Suppressor macrophage (primary cell): ENCODE measurements at places on chromosomes 4 and X.
A peak's percentile ranks its signal among the peaks of the same experiment; 100 is the strongest.

DNA sequence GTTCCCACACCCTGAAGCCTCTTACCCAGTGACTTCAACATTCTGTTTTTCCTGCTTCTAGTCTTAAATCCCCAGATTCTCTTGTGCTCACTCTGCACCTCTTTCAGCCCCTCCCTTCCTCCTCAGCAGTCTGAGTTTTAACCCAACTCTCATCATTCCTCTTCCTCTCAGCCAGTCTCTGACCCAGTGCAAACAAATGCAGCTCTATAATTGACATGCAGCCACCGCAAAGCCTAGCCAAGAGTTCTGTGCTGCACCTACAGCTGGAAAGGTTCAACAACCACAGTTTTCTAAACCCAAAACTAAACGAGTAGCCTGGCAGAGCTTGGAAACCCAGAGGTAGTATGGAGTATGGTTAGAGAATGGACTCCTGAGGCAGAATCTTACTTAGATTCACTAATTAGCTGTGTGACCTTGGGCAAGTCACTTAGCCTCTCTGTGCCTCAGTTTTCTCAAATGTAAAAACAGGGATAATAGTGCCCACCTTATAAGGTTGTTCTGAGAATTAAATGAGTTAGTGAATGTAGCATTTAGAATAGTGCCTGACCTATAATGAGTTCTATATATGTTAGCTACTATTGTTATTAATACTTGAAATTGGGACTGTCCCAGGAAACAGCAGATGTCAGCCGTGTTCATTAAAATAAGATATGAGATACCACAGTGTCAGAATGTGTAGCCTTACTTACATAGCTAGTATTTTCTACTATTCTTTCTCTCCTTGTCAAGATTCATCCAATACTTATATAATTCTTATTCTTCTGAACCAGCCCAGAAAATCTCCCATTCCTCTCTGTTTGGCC lies 3.5 kb downstream of the TMEM154 start:
- DNase-seq: no peak

DNA sequence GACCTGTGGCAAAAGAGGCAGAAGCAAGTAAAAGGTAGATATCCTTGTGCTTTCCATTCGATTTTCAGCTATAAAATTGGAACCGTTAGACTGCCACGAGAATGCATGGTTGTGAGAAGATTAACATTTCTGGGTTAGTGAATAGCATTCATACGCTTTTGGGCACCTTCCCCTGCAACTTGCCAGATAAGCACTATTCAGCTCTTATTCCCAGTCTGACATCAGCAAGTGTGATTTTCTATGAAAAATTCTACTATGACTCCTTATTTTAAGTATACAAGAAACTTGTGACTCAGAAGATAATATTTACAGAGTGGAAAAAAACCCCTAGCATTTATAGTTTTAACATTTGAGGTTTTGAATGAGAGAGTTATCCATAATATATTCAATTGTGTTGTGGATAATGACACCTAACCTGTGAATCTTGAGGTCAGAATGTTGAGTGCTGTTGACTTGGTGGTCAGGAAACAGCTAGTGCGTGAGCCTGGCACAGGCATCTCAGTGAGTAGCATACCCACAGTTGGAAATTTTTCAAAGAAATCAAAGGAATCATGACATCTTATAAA lies 3.9 kb downstream of the FGB start:
- DNase-seq: no peak

DNA sequence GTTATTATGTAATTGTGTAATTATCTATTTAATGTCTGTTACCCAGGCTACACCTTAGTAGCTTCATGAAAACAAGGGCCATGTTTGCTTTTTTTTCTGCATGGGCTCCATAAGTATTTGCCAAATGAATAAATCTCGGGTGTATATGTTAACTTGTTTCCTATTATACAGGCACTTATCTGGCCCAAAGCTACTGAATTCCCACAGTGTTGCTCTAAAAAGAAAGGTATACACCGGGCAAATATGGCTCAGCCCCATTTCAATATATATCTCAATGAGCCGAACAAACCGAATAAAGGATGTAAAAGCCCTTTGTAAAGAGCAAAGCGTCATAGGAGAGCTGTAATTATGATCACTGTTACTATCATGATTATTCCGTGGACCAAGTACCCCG lies 767 bp downstream of the PAQR3 start:
- DNase-seq: no peak

DNA sequence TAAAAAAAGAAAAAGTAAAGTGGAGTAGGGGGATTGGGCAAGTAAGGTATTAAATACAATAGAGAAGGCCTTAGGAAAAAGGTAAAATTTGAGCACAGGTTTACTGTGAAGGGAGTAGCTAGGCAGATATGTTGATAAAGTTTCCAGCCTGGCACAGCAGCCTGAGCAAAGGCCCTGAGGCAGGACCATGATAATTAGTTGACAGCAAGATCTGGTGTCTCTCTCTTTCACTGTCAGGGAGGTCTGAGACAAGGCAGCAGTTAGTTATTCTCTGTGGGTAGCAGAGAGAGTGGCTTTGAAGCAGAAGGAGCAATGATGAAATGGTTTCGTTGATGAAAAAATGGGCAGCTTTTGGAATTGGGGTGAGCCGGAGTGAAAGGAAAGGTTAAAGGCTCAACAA lies 119.5 kb downstream of the KDR start:
- DNase-seq: no peak

GRCh38 chrX:119398974-119399771 lies at the start of gene SLC25A43:
Gene SLC25A43 (plus strand): TSS chrX:119399336. CDS start chrX:119399404, 68 bp downstream.
- peak; percentile 74 for DNase-seq

DNA sequence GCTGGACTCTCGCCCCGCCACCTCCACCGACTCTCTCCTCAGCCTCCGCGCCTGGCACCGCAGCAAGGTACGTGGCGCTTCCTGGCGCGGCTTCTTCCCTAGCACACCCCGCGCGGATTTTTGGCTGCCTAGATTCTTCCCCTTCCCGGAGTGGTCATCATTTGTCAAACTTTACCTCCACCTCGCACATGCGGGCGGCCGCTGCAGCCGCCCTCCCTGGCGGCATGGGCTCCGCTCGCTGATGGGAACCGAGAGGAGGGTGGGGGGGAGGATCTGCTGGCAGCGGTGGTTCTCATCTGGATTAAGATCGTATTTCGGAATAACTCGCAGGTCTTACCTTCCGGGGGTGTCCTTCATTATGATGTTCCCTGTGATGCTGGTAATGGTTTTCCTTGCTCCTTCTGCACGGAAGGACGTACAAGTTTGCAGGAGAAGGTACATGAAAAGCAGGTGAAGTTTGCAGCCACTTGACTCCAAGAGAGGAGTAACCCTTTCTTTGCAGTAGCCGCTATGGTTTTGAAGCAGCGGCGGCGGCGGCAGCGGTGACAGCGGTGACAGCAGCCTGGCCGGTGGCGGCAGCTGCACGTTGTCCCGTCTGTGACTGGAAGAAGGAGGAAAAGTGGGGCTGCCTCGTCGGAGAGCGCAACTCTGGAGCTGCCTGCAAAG lies 2183.9 kb upstream of the TENM3 start:
- peak; percentile 1 for DNase-seq

DNA sequence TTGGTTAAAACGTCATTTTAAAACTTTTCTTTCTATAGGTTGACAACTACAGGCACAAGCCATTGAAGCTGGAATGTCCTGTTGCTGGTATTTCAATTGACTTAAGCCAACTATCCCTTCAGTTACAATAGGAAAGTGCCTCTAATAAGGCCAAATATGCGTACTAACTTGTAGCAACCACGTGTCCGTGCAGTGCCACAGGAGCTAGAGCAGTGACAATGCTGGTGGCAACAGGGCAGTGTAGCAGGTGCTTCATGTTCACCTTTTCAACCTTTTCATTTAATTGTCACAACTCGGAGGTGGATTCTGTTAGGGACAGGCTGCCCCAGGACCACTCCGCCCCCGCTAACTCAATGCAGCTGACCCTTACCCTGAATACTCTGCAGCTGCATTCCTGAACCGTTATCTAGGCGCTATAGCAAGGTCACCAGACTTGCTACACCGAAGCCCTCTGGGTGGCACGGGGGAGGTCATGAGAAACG lies 37.7 kb downstream of the ERVMER34-1 start:
- DNase-seq: no peak

GRCh38 chr4:127575888-127576287 lies 56.9 kb upstream of the INTU start:
- no peak for DNase-seq

DNA sequence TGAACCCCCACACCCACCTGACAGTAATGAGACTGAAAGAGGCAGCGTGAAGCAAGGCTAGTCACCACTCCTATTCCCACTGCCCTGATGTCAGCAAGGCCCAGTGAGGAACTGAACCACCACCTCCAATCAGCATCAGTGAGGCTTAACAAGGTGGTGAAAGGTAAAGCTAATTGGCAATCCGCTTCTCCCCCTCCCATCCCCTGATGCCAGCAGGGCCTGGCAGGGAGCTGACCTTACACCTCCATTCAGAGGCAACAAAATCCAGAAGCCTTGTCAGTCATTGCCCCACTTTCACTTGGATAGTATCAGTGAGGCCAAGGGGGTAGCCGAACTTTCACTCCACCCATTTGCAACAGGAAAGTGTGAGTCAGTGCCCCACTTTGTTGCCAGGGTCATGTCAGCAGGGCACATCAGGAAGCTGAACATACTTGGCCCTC lies 60.8 kb downstream of the AWAT2 start:
- no peak for DNase-seq

DNA sequence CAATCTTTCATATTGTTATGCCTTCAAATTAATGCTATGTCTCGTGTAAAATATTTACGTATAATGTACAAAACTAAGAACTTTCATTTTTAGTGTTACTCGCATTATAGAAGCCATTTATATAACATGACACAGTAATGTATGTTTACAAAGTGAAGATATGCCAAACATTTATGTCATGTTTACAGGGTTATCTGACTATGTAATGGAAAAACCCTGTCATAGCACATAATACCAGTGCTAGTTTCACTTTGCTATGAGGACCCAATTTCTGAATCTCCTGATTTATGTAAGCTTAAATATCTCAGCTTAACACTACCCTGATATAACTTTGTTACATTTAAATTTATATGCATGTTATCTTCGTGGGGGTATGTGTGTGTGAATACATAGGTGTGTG lies 233.1 kb downstream of the FAT4 start:
- DNase-seq: no peak

- DNase-seq: peak; percentile 79
Observed at GRCh38 chr4:110631584-110632505, 9.0 kb upstream of the PITX2 start.

DNA sequence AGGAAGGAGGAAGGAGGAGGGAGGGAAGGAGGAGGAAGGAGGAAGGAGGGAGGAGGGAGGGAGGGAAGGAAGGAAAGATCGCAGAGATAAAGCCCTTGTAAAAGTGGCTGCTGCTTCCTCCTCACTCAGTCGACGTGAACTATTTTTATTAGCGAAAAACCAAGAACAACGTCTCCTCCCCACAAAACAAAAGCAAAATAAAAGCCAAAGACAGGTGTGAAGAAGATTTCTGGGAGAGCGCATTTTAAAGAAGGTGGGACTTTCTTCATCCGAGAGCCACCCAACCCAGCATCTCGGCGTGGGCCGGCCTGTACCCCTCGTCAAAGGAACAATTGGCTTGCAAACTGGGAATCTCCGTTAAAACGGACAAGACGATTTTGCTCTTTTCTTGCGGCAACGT lies 40.7 kb upstream of the ASMTL start:
- no peak for DNase-seq

DNA sequence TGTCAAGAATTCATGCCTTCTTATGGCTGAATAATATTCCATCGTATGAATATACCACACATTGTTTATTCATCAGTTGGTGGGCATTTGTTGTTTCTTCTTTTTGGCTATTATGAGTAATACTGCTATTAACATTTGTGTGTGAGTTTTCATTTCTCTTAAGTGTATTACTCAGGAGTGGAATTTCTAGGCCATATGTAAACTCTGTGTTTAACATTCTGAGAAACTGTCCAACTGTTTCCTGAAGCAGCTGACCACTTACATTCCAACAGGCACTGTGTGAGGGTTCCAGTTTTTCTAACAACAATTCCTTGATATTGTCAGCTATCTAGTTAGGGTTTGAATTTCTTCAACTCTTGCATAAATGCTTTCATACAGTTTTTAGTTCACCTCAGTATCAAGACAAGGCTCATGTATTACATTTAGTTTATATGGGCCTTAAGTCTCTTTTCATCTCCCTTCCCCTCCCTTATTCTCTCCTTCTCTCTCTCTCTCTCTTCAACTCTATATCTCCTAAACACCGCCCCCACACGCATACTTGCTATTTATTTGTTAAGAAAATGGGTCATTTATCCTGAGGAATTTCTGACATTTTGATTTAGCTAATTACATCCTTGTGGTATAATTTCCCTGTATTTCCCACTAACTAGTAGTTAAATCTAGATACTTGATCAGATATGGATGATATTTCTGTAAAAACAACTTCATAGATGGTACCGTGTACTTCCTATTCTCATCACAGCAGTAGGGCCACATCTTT lies 77.4 kb downstream of the WDR19 start:
- no peak for DNase-seq

- DNase-seq: no peak
Observed at GRCh38 chrX:70324326-70324725, 34.4 kb downstream of the KIF4A start.

GRCh38 chr4:149980121-149980682 lies 98.0 kb upstream of the DCLK2 start:
- no peak for DNase-seq
